Ureter (tissue), 1 donor: ENCODE measurements at places on chromosomes 16 and 17. TPM values are rescaled to one million over a fixed set of nuclear protein-coding genes. Genes with fewer than 3 reads are reported as not detected.

DNA sequence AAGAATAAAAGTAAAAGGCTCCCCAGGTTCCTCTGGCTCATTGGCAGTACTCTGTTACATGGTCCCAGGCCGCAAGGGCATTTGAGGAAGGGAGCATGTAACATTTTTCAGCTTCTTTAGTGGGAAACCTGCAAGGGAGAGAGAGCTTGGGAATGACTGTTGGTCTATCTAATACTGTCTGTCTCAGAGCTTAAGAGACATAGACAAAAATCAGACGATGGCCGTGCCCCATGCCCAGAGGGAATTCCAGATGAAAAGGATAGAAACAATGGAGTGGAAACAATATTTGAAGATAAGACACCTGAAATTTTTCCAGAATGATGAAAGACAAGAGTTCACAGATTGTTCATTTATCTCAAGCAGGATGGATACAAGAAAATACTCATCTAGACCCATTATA lies 48.1 kb upstream of the ADORA2B start:
- no peak for DNase-seq

DNA sequence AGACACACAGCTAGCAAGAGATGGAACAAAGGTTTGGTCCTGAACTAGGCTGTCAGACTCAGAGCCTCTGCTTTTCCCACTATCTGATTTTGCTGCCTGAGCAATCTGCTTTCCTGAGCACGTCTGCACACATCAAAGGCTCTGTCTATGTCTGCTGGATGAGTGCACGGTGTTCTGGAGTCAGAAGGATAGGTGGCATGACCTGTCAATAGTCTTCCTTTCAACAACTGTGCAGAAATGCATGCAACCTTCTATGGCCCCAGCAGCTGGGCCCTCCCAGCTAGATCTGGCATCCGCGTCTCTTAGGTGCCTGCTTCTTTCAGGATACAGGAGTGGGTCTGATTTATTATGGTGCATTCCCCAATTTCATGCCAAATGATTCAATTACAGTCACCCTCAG lies 138.3 kb downstream of the UTP18 start:
- DNase-seq: no peak

- peak; percentile 74 for DNase-seq
These were observed 1.2 kb downstream of the GPR142 start for GRCh38 chr17:74368341-74369081.

- no peak for DNase-seq
These were observed 127.8 kb upstream of the KCNJ16 start for GRCh38 chr17:69947027-69947759.

- DNase-seq: no peak
These were observed 9.0 kb downstream of the KRTAP9-7 start for GRCh38 chr17:41284546-41284945.

The OSGIN1 gene
- 5.9 TPM for total RNA-seq

The CFAP97D1 gene
- not detected for total RNA-seq
